Cardiac muscle cell (in vitro differentiated cells and primary cell): ENCODE measurements at places on chromosomes 7 and 10.

- peak; percentile 67 for DNase-seq
Observed at GRCh38 chr7:85023066-85023712, 163.7 kb downstream of the SEMA3D start.

DNA sequence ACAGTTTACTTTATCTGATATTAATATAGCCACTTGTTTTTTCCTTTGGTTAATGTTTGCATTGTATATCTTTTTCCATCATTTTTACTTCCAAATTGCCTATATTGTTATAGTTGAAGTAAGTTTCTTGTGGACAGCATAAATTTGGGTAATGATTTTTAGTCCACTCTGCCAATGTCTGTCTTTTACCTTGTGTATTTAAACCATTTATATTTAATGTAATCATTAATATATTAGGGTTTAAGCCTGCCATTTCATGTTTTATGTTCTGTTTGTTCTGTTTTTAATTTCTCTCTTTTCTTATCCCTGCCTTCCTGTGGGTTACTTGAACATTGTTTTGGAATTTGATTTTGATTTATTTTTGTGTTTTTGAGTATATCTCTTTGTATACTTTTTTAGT, 12.8 kb upstream of the NOD1 start:
- DNase-seq = no peak

GRCh38 chr7:26360650-26361049, 69.0 kb downstream of the SNX10 start:
- no peak for DNase-seq

DNA sequence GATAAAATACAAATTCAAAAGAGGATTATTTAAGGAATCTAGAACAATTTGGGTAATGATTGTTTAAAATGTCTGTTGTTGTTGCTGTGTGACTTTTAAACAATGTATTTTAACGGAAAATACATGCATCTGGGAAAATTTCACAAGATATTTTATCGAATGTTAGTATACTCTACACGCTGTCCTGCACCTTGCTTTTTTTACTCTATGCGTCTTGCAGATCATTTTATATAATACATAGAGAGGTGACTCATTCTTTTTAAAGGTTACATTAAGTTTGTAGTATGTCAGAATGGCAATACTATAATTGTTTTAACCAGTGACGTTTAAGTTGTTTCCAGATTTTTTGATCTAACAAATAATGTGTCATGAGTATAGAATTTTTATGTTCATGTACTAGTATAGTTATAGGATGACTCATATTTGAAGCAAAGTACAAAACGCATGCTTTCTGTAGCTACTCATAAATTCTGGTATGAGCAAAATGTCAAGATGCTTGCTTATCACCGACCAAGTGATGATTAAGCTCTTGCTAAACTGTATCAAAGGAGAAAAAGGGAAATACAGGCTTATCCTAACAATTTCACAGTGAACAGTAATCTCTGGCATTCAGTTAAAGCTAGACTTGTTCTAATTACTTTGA, 4.9 kb downstream of the DKK1 start:
- peak; percentile 94 for DNase-seq

DNA sequence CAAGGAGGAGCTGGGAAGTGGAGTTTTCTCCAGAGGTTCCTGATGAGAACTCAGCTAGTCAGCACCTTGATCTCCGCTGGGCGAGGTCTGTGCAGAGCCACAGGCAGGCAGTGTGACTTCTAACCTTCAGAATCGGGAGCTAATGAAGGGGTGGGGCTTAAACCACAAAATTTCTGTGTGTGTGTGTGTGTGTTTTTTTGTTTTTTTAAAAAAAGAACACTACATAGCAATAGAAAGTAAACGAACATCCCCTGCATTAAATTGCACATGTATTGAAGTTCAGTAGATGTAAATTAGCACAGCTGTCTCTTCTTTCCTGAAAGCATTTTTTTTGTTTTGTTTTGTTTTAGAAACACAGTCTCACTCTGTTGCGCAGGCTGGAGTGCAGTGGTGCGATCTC, 46.2 kb downstream of the RBM17 start:
- DNase-seq = no peak

GRCh38 chr7:90758933-90759562, 162.9 kb downstream of the CDK14 start:
- DNase-seq = no peak
